ENCODE measurements at places on chromosomes 4 and X. TPM values are rescaled to one million over a fixed set of nuclear protein-coding genes. Genes with fewer than 3 reads are reported as not detected.

Gene PRDM5
- 12.3 TPM for total RNA-seq

GRCh38 chr4:89715631-89716030 is 121.3 kb downstream of the SNCA start:
- DNase-seq, result no peak

DNA sequence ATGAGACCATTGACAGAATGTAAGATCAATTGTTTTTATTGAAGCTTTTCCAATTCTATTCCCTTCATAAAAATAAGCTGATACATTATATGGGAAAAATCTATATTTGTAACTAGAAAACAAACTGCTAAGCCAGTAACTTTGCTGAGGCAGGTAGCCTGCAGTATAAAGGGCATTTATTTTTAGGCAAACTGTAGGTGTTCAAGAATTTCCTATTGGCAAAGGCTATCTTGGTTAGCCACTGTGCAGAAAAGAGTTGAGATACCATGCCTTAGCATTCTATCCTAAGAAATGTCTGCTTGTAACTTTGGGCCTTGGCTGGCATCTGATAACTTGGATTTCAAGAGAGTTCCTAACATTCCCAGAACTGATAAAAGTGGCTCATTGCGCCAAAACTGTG is 18.5 kb upstream of the PRRG1 start:
- peak; percentile 2 for DNase-seq

Gene DUX4
- total RNA-seq, result not detected

GRCh38 chrX:150719621-150720020 is 26.4 kb downstream of the MTMR1 start:
- no peak for DNase-seq

- peak; percentile 84 for DNase-seq
Observed at GRCh38 chr4:140071806-140072205, 82.2 kb downstream of the MAML3 start.

DNA sequence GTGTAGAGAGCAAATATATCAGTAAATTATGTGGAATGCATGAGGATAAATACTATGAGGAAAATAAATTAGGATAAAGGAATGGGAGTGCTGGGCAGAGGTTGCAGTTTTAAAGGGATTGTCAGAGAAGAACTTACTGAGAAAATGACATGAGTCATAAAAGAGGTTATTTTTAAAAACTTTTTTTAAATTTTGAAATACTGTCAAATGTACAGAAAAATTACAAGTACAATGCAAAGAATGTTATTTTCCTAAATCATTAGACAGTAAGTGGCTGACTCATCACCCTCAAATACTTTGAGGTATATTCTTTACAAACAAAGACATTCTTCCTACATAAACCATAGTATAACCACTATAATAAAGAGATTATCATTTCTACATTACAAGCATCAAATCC is 29.8 kb upstream of the H2AZ1 start:
- DNase-seq, result no peak

- DNase-seq, result peak; percentile 69
Observed at GRCh38 chr4:76748649-76749048, 149.3 kb downstream of the SOWAHB start.

Gene CENPVL1
- 0.24 TPM for total RNA-seq

- DNase-seq, result peak; percentile 74
Observed at GRCh38 chr4:108834835-108835384, 72.1 kb upstream of the ETNPPL start.

Gene DSPP
- total RNA-seq, result not detected

DNA sequence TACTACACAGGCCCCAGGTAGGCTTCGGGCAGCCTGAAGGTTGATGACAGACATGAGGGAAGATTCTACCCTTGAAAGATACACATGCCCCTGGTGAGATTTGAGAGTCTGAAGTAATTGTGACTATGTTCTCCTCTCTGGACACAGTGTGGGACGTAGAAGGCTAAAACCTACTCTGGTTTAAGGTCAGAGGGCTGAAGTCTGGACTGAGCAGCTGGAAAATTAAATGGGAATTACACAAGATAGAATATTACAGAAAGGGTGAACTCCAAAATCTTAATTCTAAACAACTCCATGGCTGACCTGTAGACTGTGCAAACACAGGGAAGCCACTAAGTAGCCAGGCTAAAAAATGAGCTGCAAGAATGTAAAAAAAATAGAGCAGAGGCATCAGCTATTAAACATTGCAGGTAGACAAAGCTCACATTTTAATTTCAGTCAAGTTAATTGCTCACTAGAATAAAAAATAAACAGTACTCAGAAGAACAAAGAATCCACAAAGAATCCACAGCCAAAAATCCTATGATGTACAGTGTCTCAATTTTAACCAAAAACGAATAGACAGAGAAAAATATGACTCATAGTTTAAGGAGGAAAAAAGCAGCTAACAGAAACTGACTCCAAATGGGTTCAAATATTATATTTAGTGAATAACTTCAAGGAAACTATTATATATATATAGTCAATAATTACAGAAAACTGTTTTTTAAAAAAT is 170.4 kb downstream of the PCDH18 start:
- no peak for DNase-seq

GRCh38 chrX:135347381-135348016 is 38.2 kb downstream of the ETDC start:
- no peak for DNase-seq

All from myocyte (in vitro differentiated cells).